Fibroblast of lung (primary cell): ENCODE measurements at places on chromosomes 3 and 15. TPM values are rescaled to one million over a fixed set of nuclear protein-coding genes. Genes with fewer than 3 reads are reported as not detected.
A peak's percentile ranks its signal among the peaks of the same experiment; 100 is the strongest.

The EPHB3 gene
- total RNA-seq: 3.9 and 7.6 TPM in 2 replicates

The ZNF620 gene
- 1.3 and 1.5 TPM in 2 replicates for total RNA-seq

The SCAANT1 gene
- 1.7 TPM in 1 of 2 replicates, not detected in the other for total RNA-seq

The CLDN1 gene
- 2.6 and 7.1 TPM in 2 replicates for total RNA-seq

The ACKR4 gene
- 1.8 and 14.9 TPM in 2 replicates for total RNA-seq

The ISG20 gene
- total RNA-seq: 3.0 and 3.1 TPM in 2 replicates

The THSD4 gene
- 58.0 and 95.5 TPM in 2 replicates for total RNA-seq

The SLC28A2 gene
- total RNA-seq: not detected in 2 replicates

The GRIP2 gene
- total RNA-seq: under 0.01 TPM in 2 replicates

The GOLGA6A gene
- under 0.01 TPM in 1 of 2 replicates, not detected in the other for total RNA-seq

The ZSCAN2 gene
- total RNA-seq: 9.2 and 9.8 TPM in 2 replicates

The LCTL gene
- total RNA-seq: 0.26 and 0.66 TPM in 2 replicates

The PLS1 gene
- 0.51 and 0.83 TPM in 2 replicates for total RNA-seq

The PP2D1 gene
- not detected in 2 replicates for total RNA-seq

GRCh38 chr3:130968221-130968620 is 58.4 kb downstream of the ASTE1 start:
- H3K4me3 ChIP-seq: no peak overlapping the region
- DNase-seq: peak; percentile 89
- no peaks in the 10 kb centered on the region for H3K27me3 ChIP-seq
- H3K4me1 ChIP-seq: peaks cover 3% of the 10 kb centered on the region
- peaks cover 4% of the 10 kb centered on the region for H3K36me3 ChIP-seq
- no peak overlapping the region for H3K27ac ChIP-seq

DNA sequence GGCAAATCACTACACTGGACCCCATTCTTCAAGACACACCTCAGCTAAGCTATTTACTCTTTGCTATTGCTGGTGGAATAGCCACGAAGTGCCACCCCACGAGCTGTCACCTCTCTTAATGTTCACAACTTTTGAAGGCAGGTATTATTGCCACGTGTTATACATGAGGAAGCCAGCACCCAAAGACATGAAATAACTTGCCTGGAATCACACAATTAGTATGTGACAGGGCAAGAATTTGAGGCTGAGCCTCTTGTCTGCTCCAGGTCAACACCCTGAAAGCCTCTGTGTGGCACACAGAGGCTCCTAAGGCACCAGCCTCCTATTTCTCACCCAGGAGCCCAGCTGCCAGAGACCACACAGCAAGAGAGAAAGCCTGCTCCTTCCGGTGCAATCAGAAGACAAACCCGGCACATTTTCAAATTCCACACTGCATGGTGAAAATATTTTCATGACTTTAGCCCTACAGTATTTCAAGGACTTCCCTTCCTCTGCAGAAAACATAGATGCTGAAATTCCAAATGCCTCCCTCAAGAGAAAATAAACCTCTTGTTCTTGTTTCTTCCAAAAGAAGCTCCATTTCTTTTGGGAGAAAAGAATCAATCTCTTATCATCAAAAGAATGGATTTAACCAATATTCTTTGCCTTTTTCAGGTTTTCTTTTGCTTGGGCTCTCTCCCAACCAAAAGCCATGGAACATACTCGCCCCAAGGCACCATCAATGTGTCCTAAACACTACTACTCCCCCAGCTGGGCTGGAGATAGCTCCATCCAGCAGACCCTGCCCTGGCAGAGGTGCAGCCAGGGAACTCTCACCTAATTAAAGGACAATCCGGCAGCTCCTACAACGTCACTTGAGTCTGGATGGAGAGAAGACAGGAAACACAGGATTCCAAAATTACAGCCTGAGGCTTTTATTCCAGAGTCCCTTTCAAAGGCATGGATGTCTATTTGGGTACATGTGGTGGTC is 84.7 kb upstream of the THBS1 start:
- no peak overlapping the region for H3K4me3 ChIP-seq
- H3K36me3 ChIP-seq: no peaks in the 10 kb centered on the region
- H3K27me3 ChIP-seq: no peaks in the 10 kb centered on the region
- H3K4me1 ChIP-seq: peaks cover 4% of the 10 kb centered on the region

DNA sequence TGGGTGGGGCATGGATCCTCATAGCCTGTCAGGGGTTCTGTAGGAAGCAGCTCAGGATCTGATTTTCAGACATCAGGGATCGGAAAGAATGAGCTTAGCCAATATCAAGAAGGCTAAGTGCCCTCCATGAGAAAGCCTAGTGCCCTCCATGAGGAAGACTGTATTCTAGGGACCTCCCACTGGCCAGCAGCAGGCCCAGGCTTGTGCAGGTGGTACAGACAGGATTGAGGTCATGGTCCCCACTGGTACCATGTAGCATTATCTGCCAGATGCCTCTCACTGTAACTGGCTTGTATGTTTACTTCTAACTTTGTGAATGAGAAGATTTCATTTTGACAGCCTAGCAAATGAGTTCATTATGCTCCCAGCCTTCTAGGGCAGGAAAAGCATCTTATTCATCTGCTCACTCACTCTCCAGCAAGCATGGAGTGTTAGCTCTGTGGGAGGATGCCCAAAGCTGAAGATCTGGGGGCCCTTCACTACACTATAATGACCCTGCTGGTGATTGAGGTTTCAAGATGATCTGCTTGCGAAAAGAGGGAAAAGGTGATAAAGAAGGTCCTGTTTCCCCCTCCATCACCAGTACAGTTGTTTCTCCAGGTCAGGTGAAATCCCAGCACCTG is 7.5 kb downstream of the EPHB1 start:
- H3K27ac ChIP-seq: no peak overlapping the region
- no peaks in the 10 kb centered on the region for H3K27me3 ChIP-seq
- DNase-seq: no peak
- H3K4me3 ChIP-seq: no peak overlapping the region
- no peaks in the 10 kb centered on the region for H3K4me1 ChIP-seq
- no peaks in the 10 kb centered on the region for H3K36me3 ChIP-seq

DNA sequence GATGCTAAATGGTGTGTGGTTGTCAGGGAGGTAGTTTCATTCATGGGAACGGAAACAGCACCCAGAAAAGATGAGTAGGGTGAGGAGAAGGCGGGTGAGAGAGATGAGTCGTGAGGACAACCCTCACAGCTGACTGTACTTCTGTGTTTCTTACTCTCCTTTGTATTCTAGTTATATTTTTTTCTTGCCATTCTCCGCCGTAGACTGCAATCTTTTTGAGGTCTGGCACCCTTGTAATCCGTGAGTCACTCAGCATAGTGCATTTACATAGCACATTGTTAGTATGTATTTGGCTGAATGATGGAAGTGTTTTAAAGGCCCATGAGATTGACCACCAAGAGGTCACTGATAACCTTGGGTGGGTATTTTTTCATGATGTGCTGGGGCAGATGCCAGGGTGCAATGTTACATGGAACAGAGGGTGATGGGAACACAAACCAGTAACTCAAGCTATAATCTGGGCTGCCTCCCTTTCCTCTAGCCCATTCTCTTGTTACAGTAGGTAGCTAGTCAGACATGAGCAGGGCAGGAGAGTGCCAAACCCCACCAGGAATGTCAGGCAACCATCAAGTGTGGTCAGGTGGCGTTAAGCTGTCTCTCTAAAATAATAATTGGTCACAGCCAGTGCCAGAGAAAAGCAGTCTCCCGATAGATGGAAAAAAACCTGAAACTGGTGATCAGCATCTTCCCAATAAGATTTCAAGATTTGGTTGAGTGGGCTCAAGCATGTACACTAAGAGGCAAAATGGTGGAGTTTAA is 18.8 kb upstream of the DGKG start:
- H3K27me3 ChIP-seq: peaks cover 3% of the 10 kb centered on the region
- H3K4me1 ChIP-seq: no peaks in the 10 kb centered on the region

DNA sequence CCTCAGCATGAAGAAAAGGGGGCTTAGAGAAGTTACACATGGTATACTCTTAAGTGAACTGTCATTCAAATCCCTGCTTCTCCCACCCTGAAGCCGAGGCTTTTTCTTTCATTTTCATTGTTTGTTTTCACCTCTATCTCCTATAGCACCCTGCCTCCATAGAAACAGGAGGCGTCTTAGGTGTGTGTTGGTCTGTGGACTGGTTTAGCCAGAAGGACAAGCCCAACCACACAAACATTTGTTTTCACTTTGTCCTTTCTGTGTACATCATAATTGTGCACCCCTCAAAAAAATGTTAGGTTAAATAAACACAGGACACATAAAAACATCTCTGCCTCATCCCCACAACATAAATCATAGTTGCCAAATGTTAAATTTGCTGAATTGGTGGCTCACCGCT is 73.3 kb upstream of the UBE2E2 start:
- H3K27me3 ChIP-seq: peaks cover 2% of the 10 kb centered on the region
- H3K4me3 ChIP-seq: peak overlapping the region; percentile 54
- no peaks in the 10 kb centered on the region for H3K4me1 ChIP-seq
- H3K27ac ChIP-seq: no peak overlapping the region
- no peak for DNase-seq

- no peaks in the 10 kb centered on the region for H3K27me3 ChIP-seq
- no peak overlapping the region for H3K27ac ChIP-seq
- H3K4me1 ChIP-seq: peaks cover 3% of the 10 kb centered on the region
- H3K4me3 ChIP-seq: no peak overlapping the region
- no peaks in the 10 kb centered on the region for H3K36me3 ChIP-seq
Observed at GRCh38 chr3:170002879-170003278, 34.9 kb upstream of the GPR160 start.

GRCh38 chr3:36482256-36482655 is 102.0 kb downstream of the STAC start:
- no peak overlapping the region for H3K27ac ChIP-seq
- H3K4me3 ChIP-seq: no peak overlapping the region
- DNase-seq: no peak

- no peak overlapping the region for H3K27ac ChIP-seq
- no peaks in the 10 kb centered on the region for H3K27me3 ChIP-seq
- DNase-seq: no peak
- no peaks in the 10 kb centered on the region for H3K4me1 ChIP-seq
- no peak overlapping the region for H3K4me3 ChIP-seq
- no peaks in the 10 kb centered on the region for H3K36me3 ChIP-seq
Observed at GRCh38 chr15:20645956-20646355, 104.4 kb upstream of the GOLGA6L6 start.

DNA sequence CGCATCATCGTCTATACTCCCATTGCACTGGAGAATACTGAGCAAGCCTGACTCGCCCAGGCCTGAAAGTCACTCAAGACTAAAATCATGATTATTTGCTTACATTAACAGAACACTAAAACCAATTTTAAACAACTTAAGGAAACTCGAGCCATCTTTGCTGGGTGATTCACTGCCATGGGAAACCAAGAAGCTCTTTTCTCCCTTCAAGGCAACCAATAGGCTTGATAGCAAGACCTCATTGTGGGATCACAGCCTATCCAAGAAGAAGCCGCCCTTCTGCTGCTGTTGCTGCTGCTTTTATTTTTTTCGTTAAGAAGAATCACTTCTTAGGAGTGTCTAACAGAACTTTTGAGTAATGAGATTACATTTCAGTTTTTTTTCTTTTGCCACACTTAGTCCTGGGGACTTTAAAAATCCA is 479.4 kb downstream of the FOXP1 start:
- no peak overlapping the region for H3K4me3 ChIP-seq
- peak overlapping the region; percentile 94 for H3K27ac ChIP-seq
- peaks cover 46% of the 10 kb centered on the region for H3K4me1 ChIP-seq

- no peaks in the 10 kb centered on the region for H3K36me3 ChIP-seq
- H3K4me1 ChIP-seq: no peaks in the 10 kb centered on the region
- DNase-seq: no peak
- H3K27ac ChIP-seq: no peak overlapping the region
- H3K4me3 ChIP-seq: no peak overlapping the region
Observed at GRCh38 chr15:63319065-63319464, 41.7 kb downstream of the APH1B start.

DNA sequence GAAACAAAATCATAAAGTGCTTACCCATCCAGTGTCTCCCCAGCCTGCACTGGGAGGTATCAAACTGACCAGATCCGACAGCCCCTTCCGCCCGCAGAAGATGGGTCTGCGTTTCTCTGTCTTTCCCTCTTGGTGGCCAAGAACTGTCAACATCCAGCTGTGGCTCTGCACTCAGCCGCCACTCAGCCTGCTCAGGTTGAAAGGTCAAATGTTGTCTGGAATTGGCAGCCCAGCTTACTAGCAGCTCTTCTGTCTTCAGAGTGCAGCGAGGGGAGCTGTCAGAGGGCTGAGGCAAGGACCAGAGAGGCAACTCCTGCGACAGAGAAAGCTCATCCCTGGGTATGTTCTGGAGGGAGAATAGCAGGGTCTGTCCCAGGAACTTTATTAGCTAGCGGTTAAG is 45.4 kb downstream of the GOLGA6L2 start:
- DNase-seq: no peak
- no peaks in the 10 kb centered on the region for H3K4me1 ChIP-seq
- H3K36me3 ChIP-seq: no peaks in the 10 kb centered on the region
- H3K4me3 ChIP-seq: no peak overlapping the region

DNA sequence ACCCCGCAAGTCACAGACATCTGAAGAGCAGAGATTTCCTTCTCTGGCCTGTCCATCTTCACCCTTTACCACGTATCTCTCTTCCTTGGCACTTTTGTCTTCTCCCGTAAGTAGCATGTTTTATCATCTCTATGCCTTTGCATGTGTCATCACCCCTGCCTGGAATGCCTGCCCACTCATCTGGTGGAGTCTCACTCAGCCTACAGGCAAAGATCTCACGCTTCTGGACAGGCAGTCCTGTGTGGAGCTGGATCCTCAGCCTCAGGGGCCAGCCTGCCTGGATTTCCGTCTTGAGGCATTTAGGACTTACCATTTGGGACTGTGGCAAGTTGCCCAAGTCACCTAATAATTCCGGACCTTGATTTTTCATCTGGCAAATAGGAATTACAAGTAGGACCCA is 114.3 kb upstream of the CACNA2D3 start:
- no peaks in the 10 kb centered on the region for H3K36me3 ChIP-seq
- H3K27ac ChIP-seq: no peak overlapping the region
- no peak for DNase-seq
- no peaks in the 10 kb centered on the region for H3K4me1 ChIP-seq
- no peak overlapping the region for H3K4me3 ChIP-seq

- no peaks in the 10 kb centered on the region for H3K27me3 ChIP-seq
- H3K36me3 ChIP-seq: no peaks in the 10 kb centered on the region
- no peak overlapping the region for H3K27ac ChIP-seq
- peaks cover 4% of the 10 kb centered on the region for H3K4me1 ChIP-seq
Observed at GRCh38 chr3:156478891-156479290, 76.0 kb downstream of the SSR3 start.

DNA sequence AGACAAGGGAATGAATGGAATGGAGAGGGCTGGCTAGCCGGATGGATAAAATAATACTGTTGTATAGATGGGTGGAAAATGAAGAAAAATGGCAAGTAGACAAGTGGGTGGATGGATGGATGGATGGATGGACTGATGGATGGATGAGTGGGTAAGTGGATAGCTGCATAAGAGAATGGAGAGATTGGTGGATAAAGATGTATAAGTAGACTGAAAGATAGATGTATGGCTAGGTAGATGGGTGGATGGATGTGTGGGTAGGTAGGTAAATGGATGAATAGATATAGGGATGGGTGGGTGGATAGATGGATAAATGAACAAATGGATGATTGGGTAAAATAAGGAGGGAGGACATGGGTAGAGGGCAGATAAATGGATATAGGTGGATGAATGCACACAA is 13.9 kb downstream of the CPNE9 start:
- H3K27me3 ChIP-seq: peaks cover under 1% of the 10 kb centered on the region
- H3K4me3 ChIP-seq: no peak overlapping the region
- no peak overlapping the region for H3K27ac ChIP-seq
- H3K36me3 ChIP-seq: no peaks in the 10 kb centered on the region

GRCh38 chr15:33091983-33092693 is 102.4 kb downstream of the FMN1 start:
- H3K4me3 ChIP-seq: peak overlapping the region; percentile 48
- peaks cover 26% of the 10 kb centered on the region for H3K4me1 ChIP-seq
- peak overlapping the region; percentile 75 for H3K27ac ChIP-seq
- H3K27me3 ChIP-seq: no peaks in the 10 kb centered on the region
- H3K36me3 ChIP-seq: no peaks in the 10 kb centered on the region

GRCh38 chr3:42935472-42935871 is 29.5 kb downstream of the ZNF662 start:
- no peaks in the 10 kb centered on the region for H3K4me1 ChIP-seq
- H3K27me3 ChIP-seq: no peaks in the 10 kb centered on the region
- peak overlapping the region; percentile 59 for H3K4me3 ChIP-seq
- no peak overlapping the region for H3K27ac ChIP-seq
- DNase-seq: no peak
